ENCODE measurements at places on chromosomes 4 and X. TPM values are rescaled to one million over a fixed set of nuclear protein-coding genes. Genes with fewer than 3 reads are reported as not detected.
A peak's percentile ranks its signal among the peaks of the same experiment; 100 is the strongest.

TEX13B gene
- total RNA-seq = not detected

- DNase-seq = no peak
Observed at GRCh38 chr4:151195801-151196200, 81.2 kb upstream of the PRSS48 start.

DNA sequence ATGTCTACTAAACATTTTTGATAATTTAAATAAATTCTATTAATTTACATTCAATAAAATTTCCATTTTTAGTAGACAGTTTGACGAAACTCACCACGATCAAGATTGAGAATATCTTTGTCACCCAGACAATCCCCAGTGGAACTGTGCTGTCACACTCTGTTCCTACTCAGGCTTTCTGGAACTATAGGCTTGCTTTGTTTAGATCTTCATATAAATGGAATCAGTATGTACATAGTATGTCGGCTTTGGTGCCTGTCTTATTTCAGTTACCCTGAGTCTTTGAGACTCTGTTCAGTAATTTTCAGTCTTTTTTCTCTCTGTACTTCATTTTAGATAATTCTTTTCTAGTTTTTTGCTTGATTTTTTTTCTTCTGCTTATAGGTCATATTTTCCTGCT lies 163.5 kb upstream of the EMCN start:
- no peak for DNase-seq

- DNase-seq = no peak
Observed at GRCh38 chr4:26874110-26874509, 13.5 kb downstream of the STIM2 start.

GRCh38 chr4:152399246-152399645 lies 136.6 kb downstream of the FBXW7 start:
- no peak for DNase-seq

BRS3 gene
- not detected for total RNA-seq

DNA sequence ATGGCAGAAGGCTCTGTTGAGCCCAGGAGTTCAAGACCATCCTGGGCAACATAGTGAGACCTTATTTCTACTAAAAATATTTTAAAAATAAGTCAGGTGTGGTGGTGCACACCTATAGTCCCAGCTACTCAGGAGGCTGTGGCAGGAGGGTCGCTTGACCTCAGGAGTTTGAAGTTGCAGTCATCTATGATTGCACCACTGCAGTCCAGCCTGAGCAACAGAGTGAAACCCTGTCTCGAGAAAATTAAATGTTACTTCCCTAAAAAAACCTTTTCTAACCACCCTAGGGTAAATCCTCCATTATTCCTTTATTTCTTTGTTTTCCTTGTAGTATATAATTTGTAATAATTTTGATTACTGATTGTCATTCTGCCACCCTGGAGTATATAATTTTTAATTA lies 7.9 kb downstream of the FAM200B start:
- no peak for DNase-seq

- DNase-seq = peak; percentile 55
Observed at GRCh38 chrX:119477812-119478232, 9.6 kb downstream of the SLC25A5 start.

GRCh38 chr4:90457817-90458216 lies 330.6 kb downstream of the CCSER1 start:
- no peak for DNase-seq

NIPAL1 gene
- total RNA-seq = 0.55 TPM

TRIML2 gene
- not detected for total RNA-seq

SLC34A2 gene
- 2.6 TPM for total RNA-seq

- no peak for DNase-seq
Observed at GRCh38 chr4:102778720-102779119, 18.0 kb upstream of the MANBA start.

DNA sequence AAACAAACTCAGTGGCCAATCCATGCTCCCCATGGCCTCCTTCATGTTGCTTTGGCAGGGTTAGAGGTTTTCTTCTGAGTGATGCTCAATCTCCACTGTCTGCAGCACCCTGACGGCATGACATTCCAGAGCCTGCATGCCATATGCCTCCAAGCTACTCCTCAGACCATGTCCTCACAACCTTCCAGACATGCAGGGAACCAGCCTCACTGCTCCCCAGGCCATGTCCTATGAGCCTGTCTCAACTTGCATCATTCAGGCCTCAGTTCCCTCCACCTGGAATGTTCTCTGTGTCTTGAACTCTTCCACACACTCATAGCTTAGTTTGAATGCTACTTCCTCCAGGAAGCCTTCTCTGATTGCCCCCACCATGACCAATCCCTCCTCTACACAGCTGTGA lies 18.8 kb downstream of the PROM1 start:
- no peak for DNase-seq

DNA sequence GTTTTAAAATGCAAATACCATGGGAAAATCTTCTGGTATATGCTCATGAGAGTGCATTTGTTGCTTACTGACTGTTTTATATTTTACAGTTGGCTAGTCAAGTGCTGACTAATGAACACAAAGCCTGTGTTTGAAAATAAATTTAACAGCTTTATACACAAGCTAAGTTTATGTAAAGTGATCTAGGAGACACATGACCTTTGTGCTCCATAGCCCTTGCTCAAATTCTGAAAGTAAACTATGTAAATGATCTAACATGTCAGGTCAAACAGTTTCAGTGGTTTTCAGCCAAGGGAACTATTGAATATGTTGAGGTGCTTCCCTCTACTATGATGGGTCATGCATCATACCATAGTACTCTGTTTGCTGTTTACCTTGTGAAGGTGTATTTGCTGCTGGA lies 36.7 kb downstream of the DIAPH2 start:
- DNase-seq = no peak

GRCh38 chr4:139852612-139853269 lies 187.1 kb downstream of the MGST2 start:
- DNase-seq = no peak

DNA sequence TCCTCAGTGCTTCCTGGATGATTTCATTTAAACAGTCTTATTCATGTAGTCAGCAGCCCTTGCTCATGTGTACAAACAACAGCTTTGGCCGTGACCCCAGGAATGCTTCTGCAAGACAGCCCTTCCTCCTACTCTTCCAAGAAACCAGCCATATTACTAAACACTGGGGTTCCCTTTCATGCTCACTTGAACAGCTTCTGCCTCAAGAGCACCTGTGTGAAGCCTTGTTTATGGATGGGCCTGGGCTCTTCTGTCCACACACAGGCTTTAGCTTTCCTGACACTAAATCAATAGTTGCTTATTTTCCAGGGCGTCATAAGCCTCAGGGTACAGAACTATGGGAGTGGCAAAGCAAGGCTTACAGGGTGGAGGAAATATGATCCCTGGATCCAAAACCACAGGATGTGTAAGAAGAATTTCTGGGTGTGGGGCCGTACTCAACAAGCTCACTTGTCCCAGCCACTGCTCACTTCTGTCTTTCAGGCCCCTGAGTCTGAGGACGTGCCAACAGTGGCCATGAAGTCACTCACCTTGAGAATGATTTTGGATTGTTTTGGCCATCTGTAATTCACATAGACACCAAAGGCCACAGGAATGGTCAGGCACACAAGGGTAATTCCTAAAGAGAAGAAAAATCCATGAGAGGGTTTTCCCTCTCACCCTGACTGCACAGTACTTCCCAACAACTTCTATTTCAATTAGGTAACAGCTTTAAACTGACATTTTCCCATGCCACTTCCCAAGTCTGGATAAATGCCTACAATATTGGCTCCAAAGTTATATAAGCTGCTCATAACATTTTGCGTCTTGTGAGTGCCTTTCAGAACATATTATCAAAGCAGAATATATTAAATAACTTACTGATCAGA lies 17.7 kb downstream of the SLC10A6 start:
- peak; percentile 51 for DNase-seq

DNA sequence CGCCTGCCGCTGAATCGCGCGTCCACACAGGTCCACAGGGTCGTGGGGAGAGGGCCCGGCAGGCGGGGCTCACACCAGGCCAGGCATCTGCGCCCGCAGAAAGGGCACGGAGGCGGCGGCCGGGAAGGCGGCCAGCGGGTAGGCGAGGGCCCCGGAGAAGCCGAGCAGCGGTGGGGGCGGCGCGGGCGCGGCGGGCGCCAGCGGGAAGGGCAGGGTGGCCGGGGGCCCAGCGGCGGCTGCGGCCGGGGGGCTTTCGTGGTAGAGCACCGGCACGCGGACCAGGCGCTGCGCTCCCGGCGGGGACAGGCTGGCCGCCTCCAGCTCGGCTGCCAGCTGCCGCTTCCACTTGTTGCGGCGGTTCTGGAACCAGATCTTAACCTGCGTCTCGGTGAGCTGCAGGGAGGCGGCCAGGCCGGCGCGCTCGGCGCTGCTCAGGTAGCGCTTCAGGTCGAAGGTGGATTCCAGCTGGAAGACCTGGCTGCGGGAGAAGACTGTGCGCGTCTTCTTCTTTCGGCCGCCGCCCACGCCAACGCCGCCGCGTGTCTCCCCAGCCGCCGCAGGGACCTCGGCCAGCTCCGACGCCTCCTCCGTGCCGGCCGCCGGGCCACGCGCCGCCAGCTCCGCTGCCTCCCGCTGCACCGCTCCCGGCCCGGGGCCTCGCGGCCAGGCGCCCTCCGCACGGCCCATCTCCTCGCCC lies 3.9 kb downstream of the HMX1 start:
- no peak for DNase-seq

GRCh38 chrX:31670245-31670644 lies 598.4 kb upstream of the FTHL17 start:
- DNase-seq = no peak

DNA sequence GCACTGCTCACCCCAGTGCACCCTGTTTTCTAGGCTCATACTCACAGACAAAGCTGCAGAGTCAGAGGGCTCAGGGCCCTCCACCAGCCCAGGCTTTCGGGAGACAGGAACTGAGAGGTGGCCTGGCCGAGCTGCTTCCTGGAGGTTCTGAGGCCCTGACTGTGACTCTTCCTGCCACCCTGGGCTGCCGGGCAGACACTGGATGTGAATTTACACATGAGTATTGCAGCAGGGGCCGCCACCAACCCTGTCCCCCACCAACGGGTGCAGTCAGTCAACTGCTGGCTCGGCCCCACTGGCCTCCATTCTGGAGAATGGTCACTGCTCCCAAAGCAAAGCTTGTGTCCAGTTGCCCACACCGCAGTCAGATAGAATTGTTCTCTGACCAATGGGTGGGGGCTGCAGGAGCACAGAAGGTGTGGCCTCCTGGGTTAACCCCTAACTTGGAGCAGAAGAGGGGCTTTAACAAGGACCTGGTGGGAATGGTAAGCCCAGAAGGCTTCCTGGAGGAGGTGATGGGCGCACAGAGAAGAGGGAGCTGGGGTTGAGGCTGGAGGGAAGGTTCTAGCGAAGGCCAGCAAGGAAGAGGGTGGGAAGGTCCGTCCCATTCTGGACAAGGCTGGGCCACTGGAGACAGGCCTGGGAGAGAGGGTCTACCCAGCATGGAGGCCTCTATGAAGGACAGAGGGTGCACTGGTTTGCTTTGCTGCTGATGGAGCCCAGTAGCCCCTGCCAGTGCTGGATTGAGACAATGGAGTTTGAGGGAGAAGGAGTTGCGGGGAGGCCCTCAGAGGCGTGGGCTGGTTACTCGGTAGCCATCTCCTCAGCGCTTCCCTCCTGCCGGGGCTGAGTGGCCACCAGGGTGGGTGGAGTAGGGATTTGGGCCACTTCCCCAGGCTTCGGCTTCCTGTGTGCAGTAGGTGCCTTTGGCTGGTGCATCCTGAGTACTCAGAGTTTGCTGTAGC lies 135.3 kb downstream of the CPZ start:
- DNase-seq = no peak

- DNase-seq = no peak
Observed at GRCh38 chr4:148565801-148566200, 123.6 kb upstream of the NR3C2 start.

GRCh38 chrX:40094041-40094899 lies 3.5 kb downstream of the BCOR start:
- peak; percentile 60 for DNase-seq

- peak; percentile 59 for DNase-seq
Observed at GRCh38 chr4:39637586-39638353, 895 bp downstream of the SMIM14 start.

TACR3 gene
- total RNA-seq = not detected

GRCh38 chrX:136778916-136779315 lies 1.8 kb downstream of the ARHGEF6 start:
- no peak for DNase-seq

HDX gene
- total RNA-seq = 5.0 TPM
